A549 treated with CpdA at 1 μM for 4 hours (cell line): ENCODE measurements at places on chromosomes 3 and 15. TPM values are rescaled to one million over a fixed set of nuclear protein-coding genes. Genes with fewer than 3 reads are reported as not detected.

BOC gene
- total RNA-seq, result 6.1 to 7.5 TPM (median 7.0 TPM) in 5 replicates

ZDHHC23 gene
- total RNA-seq, result 3.3 to 3.6 TPM (median 3.5 TPM) in 5 replicates

RFT1 gene
- 18.1 to 29.2 TPM (median 28.2 TPM) in 5 replicates for total RNA-seq

PRR20G gene
- 0.05 to 0.21 TPM (median 0.13 TPM) in 4 of 5 replicates, not detected in the other for total RNA-seq

GABRR3 gene
- not detected in 5 replicates for total RNA-seq

ECE2 gene
- total RNA-seq, result not detected in 5 replicates

SPATA12 gene
- total RNA-seq, result 0.44 to 0.59 TPM (median 0.47 TPM) in 5 replicates

PDZRN3 gene
- not detected in 5 replicates for total RNA-seq

LRRN1 gene
- not detected in 5 replicates for total RNA-seq

QRICH1 gene
- total RNA-seq, result 37.3 to 42.6 TPM (median 38.8 TPM) in 5 replicates

SLC28A2 gene
- not detected in 5 replicates for total RNA-seq

BBS4 gene
- 17.6 to 24.0 TPM (median 18.2 TPM) in 5 replicates for total RNA-seq

DNAH12 gene
- 0.05 to 0.19 TPM (median 0.11 TPM) in 4 of 5 replicates, not detected in the other for total RNA-seq

ARRDC4 gene
- total RNA-seq, result 0.17 to 0.31 TPM (median 0.27 TPM) in 5 replicates

ABCF3 gene
- total RNA-seq, result 32.1 to 35.1 TPM (median 34.6 TPM) in 5 replicates

KBTBD12 gene
- not detected in 5 replicates for total RNA-seq

MYO5C gene
- total RNA-seq, result 4.4 to 6.3 TPM (median 5.2 TPM) in 5 replicates

XCR1 gene
- not detected in 5 replicates for total RNA-seq

FETUB gene
- total RNA-seq, result 0.05 to 0.13 TPM in 2 of 5 replicates, not detected in the others

ATP8B4 gene
- total RNA-seq, result 0.67 to 1.5 TPM (median 0.84 TPM) in 5 replicates

C3orf80 gene
- 1.9 to 2.3 TPM (median 2.1 TPM) in 5 replicates for total RNA-seq

CTXND1 gene
- total RNA-seq, result 0.01 TPM in 1 of 5 replicates, not detected in the others

PLA2G4D gene
- not detected in 5 replicates for total RNA-seq

SERPINI1 gene
- 2.2 to 3.8 TPM (median 2.8 TPM) in 5 replicates for total RNA-seq

CLDN18 gene
- not detected in 5 replicates for total RNA-seq

TMEM207 gene
- total RNA-seq, result not detected in 5 replicates

RPL15 gene
- total RNA-seq, result 2,891 to 3,200 TPM (median 2,993 TPM) in 5 replicates

RBPMS2 gene
- total RNA-seq, result 7.1 to 9.5 TPM (median 8.9 TPM) in 5 replicates

SH3GL3 gene
- total RNA-seq, result 0.50 to 0.96 TPM (median 0.76 TPM) in 5 replicates

PP2D1 gene
- not detected in 5 replicates for total RNA-seq

KCNH8 gene
- total RNA-seq, result not detected in 5 replicates

FAIM gene
- total RNA-seq, result 18.5 to 23.7 TPM (median 21.0 TPM) in 5 replicates

SH2D7 gene
- total RNA-seq, result not detected in 5 replicates

GPR27 gene
- 3.0 to 3.3 TPM (median 3.2 TPM) in 5 replicates for total RNA-seq

LYZL4 gene
- total RNA-seq, result not detected in 5 replicates

LSAMP gene
- 0.06 to 0.30 TPM (median 0.08 TPM) in 5 replicates for total RNA-seq

GUCA1C gene
- total RNA-seq, result not detected in 5 replicates

SEMA3G gene
- 0.05 to 0.15 TPM (median 0.10 TPM) in 5 replicates for total RNA-seq

TTLL13 gene
- 0.22 to 1.1 TPM (median 0.47 TPM) in 5 replicates for total RNA-seq

CAND2 gene
- total RNA-seq, result 0.31 to 0.50 TPM (median 0.37 TPM) in 5 replicates

CYP1A1 gene
- 1.1 to 2.1 TPM (median 2.0 TPM) in 5 replicates for total RNA-seq

VPS18 gene
- total RNA-seq, result 19.8 to 22.9 TPM (median 21.8 TPM) in 5 replicates

GRK7 gene
- total RNA-seq, result 0.02 to 0.06 TPM (median 0.03 TPM) in 3 of 5 replicates, not detected in the others

ZNF502 gene
- 1.2 to 2.1 TPM (median 1.5 TPM) in 5 replicates for total RNA-seq

GOLGA8S gene
- total RNA-seq, result 0.10 to 0.20 TPM (median 0.15 TPM) in 5 replicates

SLC51A gene
- total RNA-seq, result not detected in 5 replicates

GOLGA8N gene
- total RNA-seq, result 0.96 to 1.4 TPM (median 1.2 TPM) in 5 replicates

TRPM1 gene
- total RNA-seq, result not detected in 5 replicates

ACVR2B gene
- total RNA-seq, result 2.2 to 3.2 TPM (median 2.7 TPM) in 5 replicates

FYCO1 gene
- 4.3 to 6.6 TPM (median 5.3 TPM) in 5 replicates for total RNA-seq
